ENCODE measurements at places on chromosomes 13 and 19. TPM values are rescaled to one million over a fixed set of nuclear protein-coding genes. Genes with fewer than 3 reads are reported as not detected.
A peak's percentile ranks its signal among the peaks of the same experiment; 100 is the strongest.

- peak; percentile 58 for DNase-seq
Measured at GRCh38 chr13:46339035-46339666, 47.9 kb downstream of the RUBCNL start.

GRCh38 chr19:6011794-6012193 lies 33.9 kb upstream of the RANBP3 start:
- DNase-seq, result no peak

GRCh38 chr13:102902789-102903347 lies 57.0 kb downstream of the ERCC5 start:
- no peak for DNase-seq

- DNase-seq, result no peak
Measured at GRCh38 chr19:55377356-55378131, 918 bp downstream of the TMEM190 start.

DNA sequence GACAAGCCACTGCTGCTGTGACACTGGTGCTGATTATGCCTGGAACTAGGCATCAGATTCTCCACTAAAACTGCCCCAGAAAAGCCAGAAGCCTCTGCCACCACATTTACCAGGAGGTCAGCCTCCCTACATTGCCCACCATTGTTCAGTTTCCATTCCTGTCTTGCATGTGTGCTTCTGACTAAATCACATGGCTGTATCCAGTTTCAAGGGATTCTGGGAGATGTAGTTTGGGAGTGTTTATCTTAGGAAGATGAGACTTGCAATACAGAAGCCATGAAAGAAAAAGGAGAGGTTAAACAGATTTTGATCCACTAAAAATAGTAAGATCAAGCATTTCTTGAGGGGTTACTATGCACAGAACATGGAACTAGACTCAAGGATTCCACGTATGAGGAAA lies 40.7 kb upstream of the SERPINE3 start:
- DNase-seq, result no peak

GRCh38 chr13:99196466-99197116 lies 4.1 kb upstream of the UBAC2 start:
- no peak for DNase-seq

GRCh38 chr19:17846146-17846545 lies 1.6 kb downstream of the JAK3 start:
- no peak for DNase-seq

DNA sequence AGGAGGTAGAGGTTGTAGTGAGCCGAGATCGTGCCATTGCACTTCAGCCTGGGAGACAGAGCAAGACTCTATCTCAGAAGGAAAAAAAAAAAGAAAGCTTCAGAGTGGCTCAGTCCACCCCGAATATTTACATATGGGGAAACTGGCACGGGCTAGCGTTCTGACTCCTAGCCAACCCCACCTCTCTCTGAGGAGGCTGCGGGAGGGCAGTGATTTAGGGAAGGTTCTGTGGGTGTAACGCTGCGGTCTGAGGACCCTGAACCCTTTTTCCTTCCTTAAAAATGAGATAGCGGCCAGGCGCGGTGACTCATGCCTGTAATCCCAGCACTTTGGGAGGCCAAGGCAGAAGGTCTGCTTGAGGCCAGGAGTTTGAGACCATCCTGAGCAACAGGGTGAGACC lies 5.0 kb downstream of the LRRC25 start:
- DNase-seq, result no peak

DNA sequence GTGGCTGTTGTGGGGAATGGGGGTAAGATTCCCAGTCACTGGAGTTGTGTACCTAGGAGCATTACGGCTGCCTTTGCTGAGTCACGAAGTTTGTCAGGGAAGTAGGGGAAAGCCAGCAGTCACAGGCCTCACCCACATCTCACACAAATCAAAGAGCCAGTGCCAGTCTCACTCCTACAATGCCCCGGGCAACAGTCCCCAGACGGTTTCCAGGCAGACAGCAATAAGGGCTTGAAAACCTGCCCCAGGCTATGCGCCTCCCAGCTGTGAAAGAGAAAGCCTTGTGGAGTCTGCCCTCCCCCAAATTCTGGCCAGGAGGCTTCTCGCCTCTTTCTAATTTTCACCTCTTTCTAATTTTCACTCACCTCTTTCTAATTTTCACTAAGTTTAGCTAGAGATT lies 142.3 kb upstream of the EDNRB start:
- DNase-seq, result no peak

GRCh38 chr19:18856385-18857126 lies 24.8 kb downstream of the UPF1 start:
- DNase-seq, result no peak

DNA sequence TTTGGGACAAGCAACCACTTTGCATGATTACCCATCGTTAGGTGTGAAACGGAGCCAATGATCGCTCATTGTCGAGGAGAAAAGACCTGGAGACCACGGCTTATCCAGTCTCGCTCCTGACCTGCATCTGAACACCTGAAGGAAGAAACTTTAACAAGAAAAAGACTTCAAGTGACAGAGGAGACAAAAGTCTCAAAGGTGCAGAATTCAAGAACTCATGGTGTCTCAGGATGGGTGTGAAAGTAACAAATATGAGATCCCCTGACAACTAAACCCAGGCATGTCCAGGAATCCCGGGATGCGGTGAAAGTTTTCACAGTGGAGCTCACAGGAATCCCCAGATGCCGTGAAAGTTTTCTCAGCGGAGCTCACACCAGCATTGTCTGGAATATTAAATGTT lies 6.3 kb upstream of the ATP11A start:
- DNase-seq, result no peak

DNA sequence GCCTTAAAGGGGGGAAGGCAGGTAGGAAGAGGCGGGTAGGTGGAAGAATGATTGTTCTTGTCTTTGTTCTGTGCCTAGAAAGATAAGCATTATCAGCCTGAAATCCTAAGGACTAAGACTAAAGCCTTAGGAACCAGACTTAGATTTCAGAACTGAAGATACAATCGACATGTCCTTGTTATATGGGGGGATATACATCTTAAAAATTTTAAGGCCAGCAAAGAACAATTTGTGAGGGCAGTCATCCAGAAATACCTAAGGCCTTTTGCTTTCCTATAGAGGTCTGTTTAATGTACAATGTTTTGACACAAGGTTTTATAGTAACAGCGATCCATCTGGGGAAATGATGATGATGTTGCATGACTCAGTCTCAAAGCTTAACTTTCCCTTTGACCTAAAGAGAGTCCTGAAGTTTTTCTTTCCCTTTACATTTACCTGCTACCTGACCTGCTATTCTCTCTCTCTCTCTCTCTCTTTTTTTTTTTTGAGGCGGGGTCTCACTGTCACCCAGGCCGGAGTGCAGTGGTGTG lies 20.2 kb upstream of the CEACAM6 start:
- no peak for DNase-seq

GRCh38 chr13:66314911-66315310 lies 915.2 kb downstream of the PCDH9 start:
- DNase-seq, result no peak

DNA sequence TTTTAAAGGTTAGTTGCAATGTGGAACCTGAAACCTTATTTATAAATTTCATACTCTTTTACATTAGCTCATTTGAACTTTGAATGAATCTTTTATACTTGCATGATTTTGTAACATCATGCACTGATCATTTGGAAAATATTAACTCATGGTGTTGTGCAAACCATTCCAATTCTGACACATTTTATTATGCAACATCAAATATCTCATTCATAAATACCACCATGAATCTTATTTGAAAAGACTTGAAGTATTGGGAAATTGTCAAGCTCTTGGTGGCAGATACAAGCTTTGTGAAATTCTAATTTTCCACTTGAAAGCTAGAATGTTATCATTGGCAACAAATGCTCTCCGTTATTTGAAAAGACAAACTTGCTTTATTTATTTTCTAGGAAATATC lies 379.9 kb upstream of the PCDH20 start:
- no peak for DNase-seq

- no peak for DNase-seq
Measured at GRCh38 chr13:57638186-57638890, 6.8 kb downstream of the PCDH17 start.

DNA sequence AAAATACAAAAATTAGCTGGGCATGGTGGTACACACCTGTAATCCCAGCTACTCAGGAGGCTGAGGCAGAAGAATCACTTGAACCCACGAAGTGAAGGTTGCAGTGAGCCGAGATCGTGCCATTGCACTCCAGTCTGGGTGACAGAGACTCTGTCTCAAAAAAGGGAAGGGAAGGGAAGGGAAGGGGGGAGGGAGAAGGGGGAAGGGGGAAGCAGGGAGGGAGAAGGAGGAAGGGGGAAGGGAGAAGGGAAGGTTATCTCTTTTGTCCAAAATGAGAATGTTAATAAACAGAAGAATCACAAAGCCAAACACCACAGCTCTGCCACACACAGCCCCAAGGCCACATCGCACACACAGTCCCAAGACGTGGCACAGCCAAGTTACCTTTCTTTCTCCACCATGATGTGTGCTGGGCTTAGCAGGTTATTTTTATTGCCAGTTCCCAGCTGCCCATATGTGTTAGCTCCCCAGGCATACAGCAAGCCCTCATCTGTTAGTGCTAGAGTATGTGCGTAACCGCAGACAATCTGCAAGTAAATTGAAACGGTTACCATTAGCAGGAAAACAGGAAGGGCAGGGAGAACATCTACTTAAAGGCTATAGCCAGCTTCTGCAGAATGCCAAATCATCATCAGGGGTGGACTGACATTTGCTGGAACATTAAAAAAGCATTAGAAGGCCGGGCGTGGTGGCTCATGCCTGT lies 34.3 kb downstream of the RCBTB1 start:
- no peak for DNase-seq

- DNase-seq, result no peak
Measured at GRCh38 chr13:102692491-102692826, 2.4 kb downstream of the METTL21C start.

DNA sequence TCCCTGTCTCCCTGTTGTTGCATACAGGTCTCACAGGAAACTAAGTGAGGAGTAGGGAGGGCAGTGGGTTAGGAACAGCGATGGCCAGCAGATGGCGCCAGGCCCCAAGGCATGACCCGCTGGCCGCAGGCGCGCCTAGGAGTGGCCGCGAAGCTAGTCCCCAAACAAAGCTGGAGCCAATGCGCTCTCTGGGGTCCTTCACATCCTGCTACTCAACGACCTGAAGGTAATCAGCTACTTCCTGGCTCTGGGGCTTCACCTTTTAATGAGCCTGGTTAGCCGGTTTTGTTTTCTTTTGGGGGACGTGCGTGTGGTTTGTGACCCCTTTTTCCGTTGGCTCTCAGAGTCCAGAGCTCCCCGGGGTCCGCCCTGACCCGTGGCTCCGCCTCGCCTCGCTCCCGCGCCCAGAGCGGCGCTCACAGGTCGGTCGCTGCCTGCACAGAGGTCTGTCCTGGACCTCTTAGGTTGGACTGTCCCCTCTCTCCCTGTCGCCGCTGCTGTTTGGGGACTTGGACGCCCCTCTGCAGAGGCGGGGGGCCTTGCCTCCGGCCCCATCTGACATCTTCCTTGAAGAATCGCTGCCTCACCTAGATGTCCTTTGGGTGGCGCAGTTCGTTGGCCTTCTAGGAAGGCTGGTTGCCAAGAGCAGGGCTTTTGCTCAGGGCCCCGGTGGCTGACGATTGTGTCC lies 62.2 kb upstream of the GTF3A start:
- DNase-seq, result peak; percentile 80

GRCh38 chr13:20337884-20338551 lies 105.9 kb upstream of the GJB6 start:
- no peak for DNase-seq

GRCh38 chr19:7926021-7926726 lies at the start of gene CTXN1:
Gene CTXN1, minus strand, starts transcription at chr19:7926135. Its CDS starts 597 bp downstream, at chr19:7925538.
- DNase-seq, result peak; percentile 83

GRCh38 chr19:53906211-53907192 lies 2.6 kb upstream of the CACNG7 start:
- peak; percentile 24 for DNase-seq

DNA sequence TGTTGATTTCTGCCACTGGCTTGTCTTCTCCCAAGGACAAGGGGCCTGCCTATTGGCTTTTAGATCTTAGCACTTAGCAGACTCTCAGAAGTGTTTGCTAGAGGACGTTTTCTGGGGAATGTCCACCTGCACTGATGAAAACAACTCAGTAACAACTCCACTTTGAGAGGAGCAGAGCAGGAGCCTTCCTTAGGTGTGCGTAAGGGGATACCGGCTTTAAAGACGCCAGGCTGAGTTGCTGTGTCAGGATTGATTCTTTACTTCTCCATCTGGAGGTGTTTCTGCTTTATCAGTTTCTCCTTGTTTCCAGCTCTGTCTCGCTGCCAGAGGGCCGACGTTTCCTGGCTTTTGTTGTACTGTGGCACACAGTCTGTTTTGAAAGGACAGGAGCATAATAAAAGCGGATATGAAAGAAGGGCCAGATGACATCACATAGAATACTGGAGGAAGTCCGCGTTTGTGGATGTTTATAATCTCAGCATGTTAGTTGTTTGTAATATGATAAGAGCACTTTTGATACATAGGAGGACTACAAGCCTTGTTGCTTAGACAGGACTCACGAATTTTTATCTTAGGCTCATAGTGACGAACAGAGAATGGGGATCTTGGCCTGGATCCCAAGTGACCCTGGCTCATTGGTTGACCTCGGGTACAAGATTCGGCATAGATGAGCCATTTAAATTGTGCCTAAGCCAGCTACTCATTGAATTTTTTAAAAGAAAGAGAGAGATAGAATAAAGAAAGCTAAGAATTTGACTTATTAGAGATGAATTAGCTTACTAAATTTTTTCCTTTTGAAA lies 34.6 kb downstream of the COL4A2 start:
- DNase-seq, result no peak

DNA sequence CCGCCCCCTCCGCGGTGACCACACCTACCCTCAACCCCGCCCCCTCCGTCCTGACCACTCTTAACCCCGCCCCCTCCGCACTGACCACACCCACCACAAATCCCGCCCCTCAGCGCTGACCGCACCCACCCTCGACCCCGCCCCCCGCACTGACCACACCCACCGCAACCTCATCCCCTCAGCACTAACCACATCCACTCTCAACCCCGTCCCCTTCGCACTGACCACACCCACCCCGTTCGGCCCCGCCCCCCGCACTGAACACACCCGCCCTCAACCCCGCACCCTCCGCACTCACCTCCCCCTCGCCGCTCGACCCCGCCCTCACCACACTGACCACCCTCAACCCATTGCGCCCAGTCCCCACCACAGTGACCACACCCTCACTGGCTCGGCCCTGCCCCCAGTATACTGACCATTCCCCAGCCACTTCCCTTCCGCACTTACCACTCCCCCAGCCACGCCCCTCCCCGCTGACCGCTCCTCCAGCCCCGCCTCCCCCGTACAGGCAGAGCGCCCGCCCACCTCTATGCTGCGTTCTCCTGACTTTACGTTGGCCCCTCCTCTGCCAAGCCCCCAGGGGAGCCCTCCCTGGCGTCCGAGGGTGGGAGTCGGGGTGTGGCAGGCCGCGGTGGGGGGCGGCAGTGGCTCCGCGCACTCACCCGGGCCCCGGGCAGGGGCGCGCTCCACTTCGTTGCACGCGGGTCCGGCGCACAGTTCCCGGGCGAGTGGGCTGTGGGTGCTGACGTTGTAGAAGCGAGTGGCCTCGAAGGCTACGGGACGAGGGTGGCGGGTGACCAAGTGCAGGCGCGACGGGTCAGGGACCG lies 8.4 kb downstream of the F2RL3 start:
- peak; percentile 94 for DNase-seq

NCCRP1 gene
- total RNA-seq, result 1.1 TPM

FXYD3 gene
- total RNA-seq, result 1,418 TPM

ZIC2 gene
- total RNA-seq, result not detected

SIGLECL1 gene
- not detected for total RNA-seq

C2CD4C gene
- 0.80 TPM for total RNA-seq

FOSB gene
- 4.4 TPM for total RNA-seq

FBN3 gene
- total RNA-seq, result not detected

RFX1 gene
- total RNA-seq, result 5.8 TPM

S1PR5 gene
- not detected for total RNA-seq

C19orf73 gene
- total RNA-seq, result 4.6 TPM

TMEM147 gene
- total RNA-seq, result 55.3 TPM

CEACAM5 gene
- total RNA-seq, result 97.9 TPM

Measured in Peyer's patch (tissue), 4 donors.